NCI-H510A treated with DMSO at 0.1 percent for 48 hours (cell line): ENCODE measurements at places on chromosomes 7 and 10.

DNA sequence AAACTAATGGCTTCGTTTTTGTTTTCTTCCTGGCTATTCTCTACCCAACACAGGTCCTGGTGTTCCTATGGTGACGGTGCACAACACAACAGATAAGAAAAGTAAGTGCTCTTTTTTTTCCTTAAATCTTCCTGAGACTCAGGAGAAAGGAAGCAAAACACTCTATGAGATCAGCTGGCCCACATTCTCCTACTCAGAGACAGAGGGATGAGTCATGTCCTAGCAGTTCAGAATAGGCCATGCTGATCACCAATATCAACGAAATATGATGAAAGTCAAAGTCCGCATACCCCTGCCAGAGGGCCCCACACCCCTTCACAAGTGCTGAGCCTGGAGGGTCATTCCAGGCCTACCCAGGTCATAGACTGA is 149.2 kb downstream of the PAXIP1 start:
- no peak for DNase-seq

- DNase-seq = no peak
These were observed 122.9 kb upstream of the BET1 start for GRCh38 chr7:94127026-94127425.

- no peak for DNase-seq
These were observed 873.0 kb downstream of the SORCS3 start for GRCh38 chr10:105514106-105514505.

GRCh38 chr7:44505595-44505994 is 15.1 kb upstream of the NUDCD3 start:
- no peak for DNase-seq

- DNase-seq = peak; percentile 19
These were observed 552.7 kb downstream of the DNAJB6 start for GRCh38 chr7:157889480-157889879.

GRCh38 chr10:47042199-47042473 is 130.9 kb downstream of the PTPN20 start:
- DNase-seq = no peak

- DNase-seq = no peak
These were observed 22.7 kb downstream of the CCNY start for GRCh38 chr10:35359056-35359455.

GRCh38 chr7:100811480-100811879 is 15.8 kb downstream of the EPHB4 start:
- no peak for DNase-seq

GRCh38 chr10:132506711-132507408 is 30.7 kb upstream of the INPP5A start:
- DNase-seq = no peak

GRCh38 chr7:136517971-136518370 is 350.5 kb upstream of the CHRM2 start:
- no peak for DNase-seq

DNA sequence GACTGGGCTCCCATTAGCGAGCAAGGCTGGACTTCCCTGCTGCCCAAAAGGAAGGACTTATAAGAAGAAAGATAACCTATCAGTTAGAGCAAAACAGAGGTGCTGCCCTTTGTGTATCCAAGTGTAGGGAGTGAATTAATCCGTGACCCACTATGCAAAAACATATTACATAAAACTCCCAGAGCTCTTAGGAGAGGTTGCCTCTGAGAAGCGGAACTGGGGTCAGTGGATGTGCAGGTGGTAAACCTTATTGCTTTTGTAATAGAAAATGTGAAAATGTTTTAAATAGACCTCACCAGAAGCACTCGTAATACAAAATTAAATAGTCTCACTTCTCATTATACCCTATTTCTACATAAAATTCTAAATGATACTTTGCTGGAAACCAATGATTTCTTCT is 17.1 kb upstream of the IL6 start:
- no peak for DNase-seq

- peak; percentile 50 for DNase-seq
These were observed 80.7 kb downstream of the FZD1 start for GRCh38 chr7:91344911-91345310.

GRCh38 chr7:130092598-130092997 is 22.3 kb downstream of the KLHDC10 start:
- no peak for DNase-seq

DNA sequence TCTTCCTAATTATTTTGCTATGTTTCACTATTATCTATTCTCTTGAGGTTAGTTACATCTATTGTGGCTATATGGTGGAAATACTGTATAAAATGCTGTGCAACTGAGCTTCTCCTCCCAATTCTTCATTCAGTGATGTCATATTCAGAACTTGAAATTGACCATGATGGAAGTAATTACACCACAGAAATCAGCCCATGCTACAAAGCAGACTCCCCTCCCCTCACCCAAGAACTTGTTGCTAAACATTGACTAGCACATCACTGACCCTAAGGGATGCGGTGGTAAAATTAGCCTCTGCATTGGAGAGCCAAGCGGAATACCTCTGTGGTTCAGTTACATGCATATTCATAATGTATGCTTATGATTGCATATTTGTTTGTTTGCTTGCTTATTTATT is 8.8 kb downstream of the CALD1 start:
- no peak for DNase-seq

DNA sequence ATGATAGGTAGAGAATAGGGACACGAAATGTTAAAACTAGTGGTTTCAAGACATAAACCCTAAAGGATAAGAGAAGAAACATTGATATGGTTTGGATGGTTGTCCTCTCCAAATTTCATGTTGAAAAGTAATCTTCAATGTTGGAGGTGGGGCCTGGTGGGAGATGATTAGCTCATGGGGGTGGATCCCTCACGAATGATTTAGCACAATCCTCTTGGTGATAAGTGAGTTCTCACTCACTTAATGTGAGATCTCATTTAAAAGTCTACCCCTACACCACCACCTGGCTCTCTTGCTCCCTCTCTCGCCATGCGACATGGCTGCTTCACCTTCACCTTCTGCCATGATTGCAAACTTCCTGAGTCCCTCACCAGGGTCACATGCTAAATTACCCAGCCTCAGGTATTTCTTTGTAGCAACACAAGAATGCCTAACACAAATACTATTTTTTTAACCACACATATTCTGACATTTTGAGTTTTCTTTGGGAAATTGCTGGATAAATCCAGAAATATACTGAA is 242.4 kb upstream of the PHF14 start:
- no peak for DNase-seq

DNA sequence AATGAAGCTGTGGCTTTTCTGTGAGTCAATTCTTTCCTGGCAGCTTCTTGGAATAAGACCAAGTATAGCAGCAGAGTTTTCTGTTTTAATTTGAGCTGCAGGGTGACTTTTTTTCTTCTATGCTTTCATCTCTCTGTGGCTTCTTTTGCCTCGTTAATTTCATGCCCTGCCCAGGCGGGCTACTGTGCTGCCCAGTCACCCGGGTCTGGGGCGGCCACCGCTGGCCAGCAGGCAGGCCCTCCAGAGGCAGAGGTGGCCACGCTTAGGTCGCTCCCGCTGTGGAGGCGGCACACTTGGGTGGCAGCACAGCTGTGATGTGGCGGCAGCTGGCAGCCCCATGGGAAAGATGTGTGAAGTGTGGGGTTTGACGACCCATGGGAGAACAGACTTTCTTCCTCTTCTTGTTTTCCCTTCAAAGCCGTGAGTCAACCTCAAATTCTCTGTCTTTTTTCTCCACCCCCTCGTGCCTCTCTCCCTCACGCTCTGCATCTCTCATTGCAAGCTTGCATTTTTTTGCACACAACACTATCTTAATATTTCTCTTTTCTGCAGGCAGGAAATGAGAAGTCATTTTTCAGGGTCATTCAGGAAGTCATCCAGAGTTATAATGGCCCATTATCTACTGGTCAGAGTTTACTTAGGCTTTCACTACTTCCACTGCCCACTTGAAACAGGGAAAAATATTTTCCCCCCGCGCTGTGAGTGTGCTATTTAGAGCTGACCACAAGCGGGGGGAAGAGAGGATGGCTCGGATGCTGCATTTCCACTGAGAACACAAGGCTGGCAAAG is 67.8 kb downstream of the EGFR start:
- peak; percentile 11 for DNase-seq

DNA sequence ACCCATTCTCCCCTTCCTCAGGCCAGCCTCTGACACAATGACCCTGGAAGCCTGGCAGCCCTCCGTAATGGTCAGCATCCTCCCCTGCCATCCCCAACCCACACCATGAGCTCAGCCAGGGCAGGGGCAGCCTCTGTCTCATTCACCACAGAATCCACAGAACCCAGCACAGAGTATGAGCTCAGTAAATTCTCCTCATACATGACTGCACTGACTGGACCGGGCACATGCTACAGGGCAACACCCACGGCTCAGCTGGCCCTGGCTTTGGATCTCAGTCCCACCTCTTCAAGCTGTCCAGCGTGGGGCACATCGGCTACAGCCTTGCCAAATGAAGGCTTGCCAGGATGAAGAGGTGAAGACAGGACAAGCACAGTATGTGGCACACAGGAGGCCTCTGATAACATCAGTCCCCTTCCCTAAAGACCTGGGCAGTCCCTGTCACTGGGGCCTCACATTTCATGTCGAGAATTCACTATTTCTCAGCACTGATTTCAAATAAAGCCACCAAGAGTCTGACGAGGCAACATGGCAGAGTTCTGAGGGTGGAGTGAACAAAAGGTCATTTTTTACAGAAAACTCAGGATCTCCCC is 7.9 kb downstream of the GPRIN2 start:
- no peak for DNase-seq

DNA sequence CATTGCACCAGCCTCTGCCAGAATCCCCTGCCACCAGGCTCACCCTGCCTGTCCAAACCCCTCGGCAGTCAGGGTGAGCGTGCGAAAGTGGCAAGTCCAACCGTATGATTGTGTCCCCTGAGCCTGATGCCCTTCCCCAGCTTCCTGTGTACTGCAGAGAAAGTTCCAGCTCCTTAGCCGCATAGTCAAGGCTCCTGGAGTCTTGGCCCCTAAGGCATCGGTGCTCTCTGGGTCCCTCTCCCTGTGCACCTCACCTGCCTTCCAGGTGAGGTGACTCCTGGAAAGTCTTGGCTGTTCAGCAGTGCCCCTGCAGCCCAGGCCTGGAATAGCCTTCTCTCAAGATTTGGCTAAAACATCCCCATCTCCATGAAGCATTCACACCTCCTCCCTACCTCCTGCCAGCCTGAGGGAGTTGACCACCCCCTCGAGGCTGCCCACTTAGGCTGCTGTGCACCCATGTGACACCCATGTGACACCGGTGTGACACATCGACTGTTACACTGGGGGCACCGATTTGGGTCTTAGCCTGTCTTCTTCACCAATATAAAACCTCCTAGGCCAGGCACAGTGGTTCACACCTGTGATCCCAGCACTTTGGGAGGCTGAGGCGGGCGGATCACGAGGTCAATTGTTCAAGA is 56.1 kb upstream of the ELN start:
- no peak for DNase-seq

DNA sequence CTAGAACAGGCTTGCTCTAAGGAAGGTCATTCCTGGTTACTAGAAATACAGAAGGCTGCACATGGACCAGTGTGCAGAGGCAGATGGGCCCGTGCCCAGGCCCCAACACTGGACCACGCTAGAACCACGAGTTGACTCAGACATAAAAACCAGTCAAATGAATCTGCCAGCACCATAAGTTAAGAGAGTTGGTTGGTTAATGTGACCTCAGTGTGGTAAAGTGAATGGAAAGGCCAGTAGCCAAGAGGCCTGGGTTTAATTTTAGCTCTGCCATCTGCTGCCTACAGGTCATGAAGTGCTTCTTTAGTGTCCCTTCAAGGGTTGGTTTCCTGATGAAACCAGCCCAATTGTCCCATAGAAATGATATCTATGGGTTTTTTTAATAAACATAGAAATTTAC is 329.6 kb upstream of the NRP1 start:
- no peak for DNase-seq

GRCh38 chr10:59781511-59781910 is 28.3 kb upstream of the MRLN start:
- no peak for DNase-seq

GRCh38 chr10:129467359-129468064 is 471 bp downstream of the MGMT start:
- no peak for DNase-seq

GRCh38 chr7:44930921-44931320 is 45.6 kb upstream of the PURB start:
- no peak for DNase-seq

DNA sequence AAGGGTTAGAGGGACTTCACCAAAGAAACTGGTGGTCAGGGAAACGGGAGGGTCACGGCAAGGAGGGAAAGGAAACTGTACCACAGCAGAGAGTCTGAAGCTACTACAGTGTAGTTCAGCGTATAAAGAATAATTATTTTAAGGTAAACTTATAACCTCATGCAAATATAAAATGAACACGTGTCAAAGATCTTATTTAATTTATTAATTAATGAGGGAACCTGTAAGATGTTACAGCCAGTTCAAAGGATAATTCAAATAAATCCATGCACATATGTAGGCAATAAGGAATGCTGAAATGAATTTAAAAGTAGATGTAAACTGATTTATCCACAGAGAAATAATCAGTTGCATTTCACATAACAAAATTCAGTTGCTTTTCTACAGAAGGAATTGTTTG is 49.4 kb upstream of the ATRNL1 start:
- DNase-seq = no peak

- no peak for DNase-seq
These were observed 28.8 kb downstream of the TSPAN15 start for GRCh38 chr10:69480068-69480412.

DNA sequence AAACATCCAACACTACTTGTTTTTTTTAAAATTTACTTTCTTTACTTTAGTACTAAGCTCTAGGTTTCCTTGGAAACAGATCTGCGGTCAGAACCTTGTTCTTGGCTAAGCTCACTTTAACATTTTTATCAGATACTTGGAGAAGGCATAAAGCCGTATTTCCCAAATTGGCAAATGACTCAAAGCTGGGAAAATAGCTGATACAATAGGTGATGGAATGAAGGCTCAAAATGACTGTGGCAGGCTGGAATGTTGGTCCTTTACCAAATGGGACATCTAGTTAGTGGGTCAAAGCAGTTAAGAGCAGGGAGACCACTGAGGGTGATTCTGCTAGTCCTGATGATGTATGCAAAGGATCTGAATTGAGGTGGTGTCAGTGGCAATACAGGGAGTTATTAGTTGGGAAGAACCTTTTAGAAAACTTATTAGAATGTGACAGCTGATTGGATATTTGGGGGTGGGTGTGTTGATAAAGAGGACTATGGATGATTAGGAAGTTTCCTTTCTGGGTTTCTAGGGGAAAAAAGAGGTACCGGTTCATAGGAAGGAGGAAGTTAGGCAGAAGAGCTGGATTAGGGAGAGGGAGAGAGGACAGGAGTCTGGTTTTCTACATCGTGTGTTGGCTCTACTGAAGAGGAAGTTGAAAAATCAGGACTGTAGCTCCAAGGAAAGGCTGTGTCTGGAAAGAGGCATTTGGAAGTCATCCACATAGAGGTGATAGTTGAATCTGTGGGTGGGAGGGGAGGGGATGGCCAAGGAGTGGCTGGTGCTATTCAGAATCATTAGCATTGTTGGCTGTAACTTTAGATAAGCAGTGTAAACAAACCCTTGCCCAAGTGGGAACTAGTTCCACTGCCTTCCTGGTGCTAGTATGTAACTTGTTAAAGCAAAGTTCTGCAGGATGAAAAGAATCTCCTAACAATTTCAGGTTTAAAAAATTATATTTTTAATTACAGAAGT is 13.1 kb downstream of the PLCE1 start:
- peak; percentile 61 for DNase-seq

GRCh38 chr7:105594034-105594433 is 12.7 kb upstream of the EFCAB10 start:
- peak; percentile 23 for DNase-seq
